Pancreas (tissue), 10 donors: ENCODE measurements at places on chromosomes 6 and 20. TPM values are rescaled to one million over a fixed set of nuclear protein-coding genes. Genes with fewer than 3 reads are reported as not detected.

- DNase-seq, result no peak
These were observed 89.8 kb downstream of the ERMARD start for GRCh38 chr6:169841251-169841650.

- no peak for DNase-seq
These were observed 24.6 kb upstream of the ID4 start for GRCh38 chr6:19812512-19813119.

GRCh38 chr6:166660157-166660688 is 33.2 kb upstream of the RPS6KA2 start:
- no peak for DNase-seq

DNA sequence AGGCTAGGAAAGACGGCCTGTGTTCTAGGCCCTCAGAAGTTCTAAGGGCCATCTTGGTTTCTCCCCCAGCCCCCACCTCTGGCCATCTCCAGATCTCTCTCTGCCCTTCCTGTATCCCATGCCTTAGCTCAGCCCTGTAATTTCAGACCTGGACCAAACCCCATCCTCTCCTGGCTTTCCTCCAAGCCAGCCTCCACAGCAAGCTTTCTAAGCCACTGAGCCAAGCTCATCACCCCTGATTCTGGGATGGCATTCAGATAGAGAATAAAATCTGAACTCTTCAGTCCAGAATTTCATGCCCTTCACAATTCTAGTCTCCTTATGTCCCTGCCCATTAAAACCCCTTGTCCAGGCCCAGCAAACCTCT is 18.9 kb upstream of the CCM2L start:
- DNase-seq, result no peak

DNA sequence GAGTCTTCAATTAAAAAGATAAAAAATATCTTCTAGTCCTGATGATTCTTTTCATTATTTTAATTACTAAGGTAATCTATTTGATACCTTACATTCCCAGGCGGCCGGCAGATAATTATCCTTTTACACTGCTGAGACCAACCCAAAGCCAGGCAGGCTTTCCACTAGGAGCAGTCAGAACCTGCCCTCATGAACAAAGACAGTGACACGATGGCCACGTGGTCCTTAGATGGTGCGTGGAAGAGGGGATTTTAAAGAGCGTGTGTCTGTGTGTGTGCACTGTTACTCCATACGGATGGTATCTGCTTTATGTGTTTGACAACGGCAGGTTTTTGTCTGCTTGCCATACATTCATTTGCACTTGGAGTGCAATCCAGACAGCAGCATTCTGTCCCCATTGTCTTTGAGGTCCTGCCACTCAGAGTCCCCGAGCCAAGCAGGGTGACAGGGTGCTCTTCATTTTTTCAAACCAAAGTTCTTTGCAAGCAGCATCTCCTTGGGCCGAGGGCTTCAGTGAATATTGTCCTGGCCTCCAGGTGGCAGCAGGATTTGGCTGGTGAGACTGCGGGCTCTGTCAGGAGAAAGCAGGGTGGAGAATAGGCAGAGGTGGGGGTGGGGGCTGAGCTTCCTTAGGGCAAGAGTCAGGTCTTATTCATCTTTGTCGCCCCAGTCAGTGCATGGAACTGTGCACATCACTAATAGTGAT is 260.5 kb downstream of the NRN1 start:
- DNase-seq, result no peak

DNA sequence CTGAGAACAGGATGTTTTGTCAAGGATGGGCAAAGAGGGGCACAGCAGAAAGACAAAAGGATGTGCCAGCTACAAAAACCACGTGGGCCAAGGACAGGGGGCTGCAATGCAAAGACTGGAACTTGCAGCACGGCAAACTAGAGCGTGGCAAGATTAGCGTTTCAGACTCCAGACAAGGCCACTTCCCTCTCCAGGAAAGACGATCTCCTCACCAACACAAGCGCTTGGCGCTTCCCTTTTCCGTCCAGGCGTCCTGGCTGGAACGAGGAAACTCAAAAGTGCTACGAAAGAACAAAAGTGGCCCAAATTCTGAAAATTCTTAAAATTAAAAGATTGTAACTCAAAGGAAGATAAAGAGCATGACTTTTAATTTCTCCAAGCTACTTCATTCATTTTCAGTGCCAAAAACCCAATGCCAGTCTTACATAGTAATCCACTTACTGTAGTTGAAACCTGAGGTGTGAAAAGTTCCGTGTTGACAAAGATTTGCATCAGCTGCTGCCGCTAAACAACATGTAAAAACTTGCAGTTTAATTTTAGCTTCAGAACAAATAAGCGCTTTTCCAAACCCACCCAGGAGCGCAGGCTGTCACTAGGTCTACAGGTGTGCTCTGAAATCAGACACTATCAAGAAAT is 207.1 kb upstream of the RREB1 start:
- DNase-seq, result no peak

GRCh38 chr6:108115598-108116058 is 41.1 kb upstream of the OSTM1 start:
- DNase-seq, result peak; percentile 40

- DNase-seq, result no peak
These were observed 6.2 kb downstream of the PCNA start for GRCh38 chr20:5113615-5113986.

The RAMACL gene
- polyA plus RNA-seq, result 0.49 TPM

DNA sequence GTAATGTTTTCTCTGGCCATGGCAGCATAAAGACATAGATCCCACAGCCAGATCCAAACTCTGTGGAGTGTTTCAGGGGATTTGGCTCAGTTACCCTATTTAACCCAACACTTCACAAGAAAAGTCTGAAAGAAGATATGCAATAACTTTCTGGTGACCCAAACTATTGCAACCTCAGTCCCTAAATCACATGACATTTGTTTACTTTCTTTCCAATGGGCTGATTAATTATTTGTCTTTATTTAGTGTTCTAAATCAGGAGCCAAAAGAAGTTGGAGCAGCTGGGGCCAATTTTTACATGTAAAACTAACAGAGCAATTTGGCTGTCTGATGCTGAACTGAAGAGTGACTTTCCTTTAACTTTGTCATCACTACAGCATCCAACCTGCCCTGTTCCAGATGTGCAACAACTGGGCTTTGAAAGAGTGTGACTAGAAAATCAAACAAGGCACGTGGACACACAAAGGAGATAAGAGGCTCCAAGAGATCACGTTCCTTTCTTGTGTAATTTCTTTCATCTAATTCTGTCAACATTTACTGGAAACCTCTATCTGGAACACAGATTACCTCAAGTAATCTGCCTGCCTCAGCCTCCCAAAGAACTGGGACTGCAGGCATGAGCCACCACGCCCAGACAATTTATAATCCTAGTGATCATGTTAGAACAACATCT is 90.8 kb downstream of the TRMT11 start:
- DNase-seq, result no peak

DNA sequence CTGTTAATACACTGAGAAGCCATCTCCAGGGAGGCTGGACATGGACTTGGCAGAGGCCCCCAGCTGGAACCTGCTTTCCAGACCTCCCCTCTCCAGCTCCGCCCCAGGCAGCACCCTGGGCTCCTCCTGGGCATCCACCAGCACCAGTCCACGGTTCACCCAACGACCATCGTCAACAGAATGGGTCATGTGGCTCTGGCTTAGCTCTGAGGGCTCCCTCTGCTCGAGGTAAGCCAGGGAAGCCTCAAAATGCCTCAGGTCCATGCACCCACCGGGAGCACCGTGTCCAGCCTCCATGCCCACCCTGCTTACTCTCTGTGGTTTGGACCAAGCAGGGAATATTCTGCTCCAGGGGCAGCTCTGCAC is 40.5 kb downstream of the WDR27 start:
- DNase-seq, result no peak

The SIRPD gene
- not detected for polyA plus RNA-seq

DNA sequence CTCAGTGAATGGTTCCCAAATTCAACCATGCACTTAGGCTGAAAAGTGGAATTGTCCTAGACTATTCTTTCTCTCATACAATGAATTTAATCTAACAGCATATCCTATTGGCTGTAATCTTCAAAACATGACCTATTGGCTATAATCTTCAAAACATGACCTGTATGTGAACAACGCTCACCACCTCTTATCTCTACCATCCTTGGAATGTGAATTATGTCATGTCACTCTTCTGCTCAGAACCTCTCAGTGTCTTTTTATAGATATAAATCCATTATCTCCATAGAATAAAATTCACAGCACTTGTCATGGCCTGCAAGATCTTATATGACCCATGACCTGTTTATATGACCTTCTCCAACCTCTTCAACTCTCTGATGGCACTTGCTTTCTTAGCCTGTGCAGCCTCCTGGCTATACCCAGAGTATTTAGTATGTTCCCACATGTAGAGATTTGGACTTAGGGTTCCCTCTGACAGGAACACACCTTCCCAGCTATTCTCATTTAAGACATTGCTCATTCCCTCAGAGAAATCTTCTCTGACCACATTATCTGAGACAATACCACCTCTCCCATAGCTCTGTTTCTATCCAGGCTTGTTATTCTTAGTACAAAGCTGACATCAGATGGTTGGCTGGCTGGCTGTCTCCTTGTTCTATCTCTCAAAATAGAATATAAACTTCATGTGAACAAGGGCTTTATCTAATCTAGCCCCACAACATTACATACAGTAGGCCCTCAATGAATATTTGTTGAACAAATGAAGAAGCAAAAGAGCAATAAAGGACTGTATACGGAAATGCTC is 275.0 kb upstream of the PREP start:
- no peak for DNase-seq

DNA sequence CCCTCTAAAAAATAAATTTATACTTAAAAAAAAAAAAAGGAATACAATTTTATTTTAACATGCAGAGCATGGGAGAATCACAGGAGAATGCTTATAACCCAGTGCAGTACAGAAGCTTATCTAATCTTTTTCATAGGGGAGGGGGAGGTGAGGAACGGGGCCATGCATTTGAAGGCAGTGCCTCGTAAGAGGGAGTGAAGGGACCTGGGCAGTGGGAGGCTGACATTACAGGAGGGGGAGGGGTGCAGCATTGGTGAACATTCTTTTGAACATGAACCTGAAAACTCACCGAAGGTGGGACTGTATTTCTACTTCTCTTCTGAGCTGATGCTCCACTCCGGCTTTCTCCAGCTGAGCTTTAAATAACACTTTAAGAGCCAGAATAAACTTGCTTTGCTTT is 9.3 kb downstream of the AURKA start:
- no peak for DNase-seq

DNA sequence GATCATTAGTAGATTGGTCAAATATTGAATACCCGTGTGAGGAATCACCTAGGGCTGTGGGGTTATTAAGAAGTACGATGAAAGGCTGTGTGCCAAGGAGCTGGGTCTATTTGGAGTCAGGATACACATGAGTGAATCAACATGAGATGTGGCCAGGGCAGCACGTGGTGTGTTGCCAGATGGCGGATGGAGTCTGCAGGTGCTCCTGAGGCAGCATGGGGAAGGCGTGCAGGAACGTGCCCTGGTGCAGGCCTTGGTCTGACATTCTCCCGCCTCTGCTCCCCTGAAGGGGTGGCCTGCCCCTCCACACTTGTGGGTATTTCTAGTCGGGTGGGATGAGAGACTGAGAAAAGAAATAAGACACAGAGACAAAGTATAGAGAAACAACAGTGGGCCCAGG is 39.0 kb upstream of the SLC22A1 start:
- no peak for DNase-seq

- DNase-seq, result no peak
These were observed 120.8 kb downstream of the MAP7 start for GRCh38 chr6:136429264-136430065.

DNA sequence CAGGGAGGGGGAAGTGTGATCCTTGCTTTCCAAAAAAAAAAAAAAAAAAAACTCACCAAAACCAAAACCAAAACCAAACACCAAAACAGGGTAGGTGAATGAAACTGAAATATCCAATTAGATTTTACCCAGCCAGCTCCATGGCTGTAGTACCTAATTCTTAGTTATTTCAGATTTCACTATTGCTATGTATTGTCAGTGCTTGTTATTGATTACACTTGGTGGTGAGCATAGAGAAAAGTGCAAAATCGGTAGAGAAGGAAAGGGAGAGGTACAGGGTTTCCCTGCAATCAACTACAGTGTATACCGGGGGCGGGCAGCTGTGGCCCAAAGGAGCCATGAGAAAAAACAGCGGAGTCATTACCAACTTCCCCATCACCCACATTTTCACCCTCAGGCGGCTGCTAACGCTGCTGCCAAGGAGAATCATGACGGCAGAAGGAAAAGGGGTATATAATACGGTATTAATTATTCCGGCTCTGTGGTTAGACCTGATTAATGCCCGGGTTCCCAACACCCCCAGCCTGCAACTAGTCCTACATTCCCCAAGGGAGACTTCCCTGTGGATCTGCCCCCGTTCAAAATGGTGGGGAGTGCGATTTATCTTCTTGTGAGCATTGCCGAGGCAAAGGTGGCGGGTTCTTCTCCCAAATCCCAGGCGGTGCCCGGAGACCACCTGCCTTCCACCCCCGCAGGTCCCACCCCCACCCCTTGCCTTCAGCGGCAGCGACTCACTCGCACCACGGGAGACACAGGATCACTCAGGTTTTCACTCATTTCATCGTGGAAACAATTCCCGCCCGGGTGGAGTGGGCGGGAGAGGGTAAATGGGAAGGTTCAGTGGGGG is at the start of gene C6orf62:
C6orf62 (minus strand) TSS at position 30 of the 847 bp plus-strand sequence. CDS start 486 bp downstream, outside the sequence.
- DNase-seq, result no peak

The TCFL5 gene
- 4.9 TPM for polyA plus RNA-seq

GRCh38 chr6:133062696-133063306 is 178.4 kb upstream of the EYA4 start:
- DNase-seq, result no peak

The VGLL2 gene
- not detected for polyA plus RNA-seq

- DNase-seq, result no peak
These were observed 26.3 kb upstream of the FYN start for GRCh38 chr6:111899531-111899930.

The GPLD1 gene
- polyA plus RNA-seq, result 0.27 TPM

GRCh38 chr20:63532449-63532971 is 4.7 kb downstream of the PTK6 start:
- no peak for DNase-seq

- no peak for DNase-seq
These were observed 65.2 kb downstream of the CDKAL1 start for GRCh38 chr6:20599302-20600051.

- no peak for DNase-seq
These were observed 48.1 kb downstream of the PRL start for GRCh38 chr6:22248513-22249308.

DNA sequence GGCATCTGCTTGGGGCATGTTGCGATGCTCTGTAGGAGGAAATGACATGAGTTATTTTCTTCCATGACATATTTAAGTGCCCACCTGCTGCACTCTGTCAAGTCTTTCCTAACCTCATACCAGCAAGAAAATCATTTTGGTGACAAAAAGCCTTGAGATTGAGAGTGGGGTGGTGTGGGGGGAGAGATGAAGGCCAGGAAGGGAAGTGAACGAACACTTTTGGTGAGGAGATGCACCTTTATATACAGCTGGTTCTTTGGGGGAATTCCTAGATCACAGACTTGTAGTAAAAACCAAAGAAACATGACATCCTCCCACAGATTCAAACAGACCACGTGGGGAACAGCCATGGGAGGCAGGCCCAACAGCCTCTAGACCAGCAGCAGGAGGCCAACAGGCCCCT is 26.1 kb downstream of the NCOA5 start:
- no peak for DNase-seq

GRCh38 chr6:167913699-167914098 is 83.8 kb upstream of the KIF25 start:
- no peak for DNase-seq

GRCh38 chr6:135870722-135871121 is 19.2 kb downstream of the PDE7B start:
- no peak for DNase-seq

GRCh38 chr6:120871416-120872261 is 462.6 kb downstream of the TBC1D32 start:
- no peak for DNase-seq

- no peak for DNase-seq
These were observed 20.5 kb upstream of the GJA10 start for GRCh38 chr6:89873721-89874120.

The BPIFA1 gene
- not detected for polyA plus RNA-seq
